ENCODE measurements at places on chromosomes 2 and 18.

- no peak for DNase-seq
These were observed 185.0 kb upstream of the HS6ST1 start for GRCh38 chr2:128503399-128504245.

DNA sequence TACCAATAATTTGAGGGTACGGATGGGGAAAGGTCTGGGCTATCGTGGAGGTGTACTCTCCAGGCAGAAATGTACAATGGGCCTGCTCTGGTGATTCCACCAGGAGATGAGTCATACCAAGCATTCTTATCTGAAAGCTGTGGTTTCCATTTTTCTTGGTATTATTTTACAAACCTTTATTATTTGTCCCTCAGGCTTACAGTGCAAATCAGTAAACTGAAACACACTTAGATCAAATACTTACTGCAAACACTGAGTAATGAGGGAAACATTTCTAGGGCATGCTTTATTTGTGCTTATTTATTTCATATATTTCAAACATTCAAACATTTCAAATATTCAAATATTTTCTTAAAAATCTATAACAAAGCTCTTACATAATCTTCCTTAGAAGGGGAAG lies 319.8 kb downstream of the RND3 start:
- peak; percentile 85 for DNase-seq

DNA sequence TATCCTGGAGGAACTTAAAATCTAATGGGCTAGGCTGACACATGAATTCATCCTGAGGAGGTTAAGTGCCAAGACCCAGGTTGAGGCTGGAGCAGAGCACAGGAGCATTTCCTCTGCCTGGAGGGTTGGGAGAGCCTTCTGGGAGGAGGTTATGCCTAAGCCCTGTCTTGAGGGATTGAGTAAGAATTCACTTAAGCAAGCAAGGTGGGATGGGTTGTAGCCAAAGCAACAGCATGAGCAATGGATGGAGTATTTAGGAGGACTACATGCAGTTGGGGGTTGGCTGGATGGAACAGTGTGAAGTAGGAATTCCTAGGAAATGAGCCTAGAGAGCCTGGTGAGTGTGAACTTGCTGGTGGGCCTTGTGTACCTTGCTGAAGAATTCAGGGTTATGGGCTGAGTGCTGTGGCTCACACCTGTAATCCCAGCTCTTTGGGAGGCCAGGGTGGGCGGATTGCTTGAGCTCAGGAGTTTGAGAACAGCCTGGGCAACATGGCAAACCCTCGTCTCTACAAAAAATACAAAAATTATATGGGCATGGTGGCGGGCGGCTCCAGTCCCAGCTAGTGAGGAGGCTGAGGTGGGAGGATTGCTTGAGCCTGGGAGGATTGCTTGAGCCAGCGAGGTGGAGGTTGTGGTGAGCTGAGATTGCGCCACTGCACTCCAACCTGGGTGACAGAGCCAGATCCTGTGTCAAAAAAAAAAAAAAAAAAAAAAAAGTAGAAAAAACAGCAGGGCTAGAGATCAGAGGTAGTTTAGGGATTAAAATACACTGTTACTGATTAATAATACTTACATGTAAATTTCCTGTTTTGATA lies 22.2 kb downstream of the TANC1 start:
- DNase-seq = peak; percentile 96

DNA sequence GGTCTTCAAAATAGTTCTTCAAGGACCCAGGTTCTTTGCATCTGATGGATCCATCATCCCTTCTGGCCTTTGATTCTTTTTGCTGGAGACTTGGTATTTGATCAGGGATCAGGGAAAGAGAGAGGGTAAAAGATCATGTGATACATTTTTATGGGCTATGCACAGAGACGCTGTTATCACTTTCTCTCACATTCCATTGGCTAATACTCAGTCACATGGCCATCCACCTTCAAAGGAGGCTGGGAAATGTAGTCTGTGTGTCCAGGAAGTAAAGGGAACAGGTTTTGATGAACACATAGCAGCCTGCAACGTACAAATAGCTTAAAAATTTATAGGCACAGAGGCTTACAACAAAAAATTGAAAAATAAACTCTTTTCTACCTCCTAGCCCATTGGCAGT lies 629.6 kb upstream of the FANCL start:
- no peak for DNase-seq

DNA sequence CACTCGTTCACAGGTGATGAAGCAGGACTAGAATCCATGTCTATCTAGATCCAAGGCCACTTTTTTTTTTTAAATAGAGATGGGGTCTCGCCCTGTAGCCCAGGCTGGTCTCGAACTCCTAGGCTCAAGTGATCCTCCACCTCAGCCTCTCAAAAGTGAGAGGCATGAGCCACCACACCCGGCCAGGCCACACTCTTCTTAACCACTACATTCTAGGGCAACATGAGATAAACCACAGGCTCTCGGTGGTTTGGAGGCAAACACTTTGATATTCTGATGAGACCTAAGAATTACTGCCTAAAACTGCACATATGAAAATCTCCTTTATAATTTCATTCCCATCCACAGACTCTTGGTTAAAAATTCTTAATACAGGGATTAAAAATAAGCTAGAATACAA lies 51.8 kb downstream of the USP34 start:
- DNase-seq = peak; percentile 42

DNA sequence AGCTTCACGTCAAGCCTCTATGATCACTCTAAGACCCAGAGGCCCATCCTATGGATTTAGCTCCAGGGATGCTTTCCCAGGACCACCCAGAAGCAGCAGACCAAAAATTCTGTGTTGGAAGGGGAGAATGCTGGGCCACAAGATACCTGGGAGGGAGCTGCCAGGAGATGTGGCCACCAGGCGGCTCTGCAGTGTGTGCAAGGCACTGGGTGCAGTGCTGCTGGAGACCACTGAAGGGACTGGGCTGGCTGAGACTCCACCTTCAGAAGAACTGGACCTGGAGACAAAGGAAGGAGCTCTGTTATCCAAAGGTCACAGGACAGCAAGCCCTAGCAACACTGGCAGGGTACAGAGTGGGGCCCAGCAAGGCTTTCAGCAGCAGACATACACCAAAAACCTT lies 34.0 kb downstream of the KANSL3 start:
- DNase-seq = no peak

DNA sequence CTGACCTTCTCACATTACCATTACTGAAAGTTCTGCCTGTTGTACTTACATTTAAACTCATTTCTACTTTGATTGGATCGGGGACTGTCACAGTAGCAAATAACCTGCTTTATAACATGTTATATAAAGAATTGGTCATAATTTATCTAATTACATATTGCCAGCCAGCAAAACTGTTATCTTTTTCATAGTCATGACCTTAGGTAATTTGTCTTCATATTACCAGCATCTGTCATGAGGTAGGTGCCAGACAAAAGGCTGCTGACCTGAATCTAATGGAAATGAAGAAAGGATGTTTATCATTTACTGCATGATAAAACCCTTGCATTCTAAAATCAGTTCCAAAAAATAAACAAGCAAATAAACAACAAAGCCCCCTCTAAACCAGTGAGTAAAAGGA lies 89.4 kb upstream of the LRP1B start:
- DNase-seq = no peak

- DNase-seq = no peak
These were observed 47.1 kb upstream of the XIRP2 start for GRCh38 chr2:166841152-166841551.

- no peak for DNase-seq
These were observed 75.8 kb downstream of the UGGT1 start for GRCh38 chr2:128166746-128167353.

Measured in iris pigment epithelial cell (primary cell).